ENCODE measurements at places on chromosomes 5 and 9. TPM values are rescaled to one million over a fixed set of nuclear protein-coding genes. Genes with fewer than 3 reads are reported as not detected.

The SOWAHA gene
- not detected for total RNA-seq

The GOLGA2 gene
- 130 TPM for total RNA-seq

The FST gene
- total RNA-seq, result 18.3 TPM

The LCNL1 gene
- 2.4 TPM for total RNA-seq

The KCNN2 gene
- 0.46 TPM for total RNA-seq

The JAKMIP2 gene
- 0.42 TPM for total RNA-seq

The TSSK1B gene
- total RNA-seq, result not detected

The CCDC180 gene
- 3.2 TPM for total RNA-seq

The OR1Q1 gene
- total RNA-seq, result not detected

The PCDHGB3 gene
- total RNA-seq, result 4.9 TPM

The LRRC19 gene
- total RNA-seq, result not detected

The PCDHGB7 gene
- total RNA-seq, result 17.1 TPM

The IARS1 gene
- total RNA-seq, result 87.1 TPM

The PCDHB10 gene
- total RNA-seq, result 3.8 TPM

The CYLC2 gene
- not detected for total RNA-seq

The ST8SIA4 gene
- 5.6 TPM for total RNA-seq

The IRX1 gene
- total RNA-seq, result not detected

The CYSRT1 gene
- not detected for total RNA-seq

The CCL19 gene
- total RNA-seq, result 27.1 TPM

The GHR gene
- 11.4 TPM for total RNA-seq

The MOCS2 gene
- 50.1 TPM for total RNA-seq

The CATSPER3 gene
- 0.43 TPM for total RNA-seq

The TEX53 gene
- not detected for total RNA-seq

The GABRB2 gene
- total RNA-seq, result 0.86 TPM

The PRKAA1 gene
- 98.8 TPM for total RNA-seq

The RNF224 gene
- total RNA-seq, result not detected

The WDR38 gene
- total RNA-seq, result not detected

All from posterior vena cava (tissue), 2 donors.